Renal cortical epithelial cell (primary cell): ENCODE measurements at places on chromosomes 12 and 14.
A peak's percentile ranks its signal among the peaks of the same experiment; 100 is the strongest.

DNA sequence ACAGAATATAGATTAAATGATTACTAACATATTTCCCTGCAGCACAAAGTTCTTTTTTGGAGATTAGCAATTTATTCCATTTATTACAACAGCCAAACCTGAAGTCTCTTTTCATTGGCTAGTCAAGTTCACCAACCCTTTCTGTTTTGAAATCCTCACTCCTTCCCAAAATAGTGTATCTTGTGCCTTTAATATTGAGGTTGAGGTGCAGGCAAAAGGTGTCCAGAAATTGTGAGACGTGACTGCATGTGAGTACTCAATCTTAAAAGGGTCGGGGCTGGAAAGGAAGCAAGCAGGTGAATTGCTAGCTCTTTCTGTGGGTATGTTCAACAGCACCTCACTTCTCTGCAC lies 11.1 kb upstream of the FOXN3 start:
- no peak for DNase-seq

- DNase-seq = no peak
Observed at GRCh38 chr12:108043286-108043685, 85.8 kb upstream of the WSCD2 start.

GRCh38 chr12:7289743-7290142 lies 14.1 kb upstream of the ACSM4 start:
- DNase-seq = no peak

DNA sequence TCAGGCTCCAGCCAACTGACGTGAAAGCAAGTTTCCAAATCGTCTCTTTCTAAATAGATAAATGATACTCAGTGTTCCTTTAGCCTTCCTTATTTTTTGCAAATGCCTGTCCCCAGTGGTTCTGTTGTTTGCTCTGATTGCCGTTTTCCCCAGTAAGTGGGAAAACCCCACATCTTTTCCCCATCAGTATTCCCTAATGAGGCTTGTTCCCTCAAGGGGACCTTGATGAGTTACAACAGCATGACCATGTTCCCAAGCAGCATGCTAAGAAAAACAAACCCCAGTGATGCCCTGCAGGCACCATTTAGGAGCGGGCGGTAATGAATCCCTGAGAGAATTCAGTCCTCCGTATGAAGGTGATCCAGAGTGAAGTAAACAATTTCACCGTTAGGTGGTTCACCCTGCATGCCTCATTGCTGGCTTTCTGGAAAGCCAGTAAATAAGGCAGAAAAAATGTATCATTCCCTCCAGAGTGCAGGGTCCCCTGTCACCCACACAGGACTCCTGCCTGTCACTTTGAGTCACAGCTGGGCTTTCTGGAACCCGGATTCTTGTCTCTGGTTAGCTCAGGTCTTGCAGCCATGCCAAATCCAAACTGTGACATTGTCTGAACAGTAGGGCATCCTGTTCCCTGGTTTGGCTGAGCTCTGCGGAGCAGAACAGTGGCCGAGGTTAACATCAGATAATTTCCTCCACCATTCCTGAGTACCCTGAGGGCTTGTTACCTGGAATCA lies 222.6 kb downstream of the RGS6 start:
- peak; percentile 19 for DNase-seq

DNA sequence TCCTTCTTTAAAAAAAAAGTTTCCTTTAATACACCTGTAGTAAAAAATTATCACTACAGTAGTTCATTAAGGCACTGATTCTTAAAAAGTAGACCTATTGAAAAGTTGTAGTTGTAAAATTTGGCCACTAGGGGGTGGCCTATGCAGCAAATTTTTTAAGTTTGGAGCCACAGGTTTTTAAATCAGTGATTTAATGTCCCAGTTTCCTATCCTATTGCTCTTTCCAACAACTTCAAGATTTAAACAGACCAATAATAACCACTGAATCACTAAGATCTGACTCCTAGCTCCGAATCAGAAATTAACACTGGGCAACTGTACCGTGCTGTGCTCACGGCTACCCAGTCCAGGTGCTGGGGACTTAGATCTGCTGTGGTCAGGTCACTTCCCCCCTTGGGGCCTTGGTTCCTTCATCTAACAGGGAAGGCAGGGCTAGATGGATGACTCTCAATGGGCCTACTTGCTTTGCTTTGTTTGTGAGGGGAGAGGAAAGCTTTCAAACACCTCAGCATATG lies 279.3 kb downstream of the MED13L start:
- DNase-seq = peak; percentile 69

GRCh38 chr14:34931206-34931605 lies 51.6 kb upstream of the SRP54 start:
- peak; percentile 35 for DNase-seq

GRCh38 chr12:114166362-114166761 lies 200.2 kb upstream of the RBM19 start:
- no peak for DNase-seq

DNA sequence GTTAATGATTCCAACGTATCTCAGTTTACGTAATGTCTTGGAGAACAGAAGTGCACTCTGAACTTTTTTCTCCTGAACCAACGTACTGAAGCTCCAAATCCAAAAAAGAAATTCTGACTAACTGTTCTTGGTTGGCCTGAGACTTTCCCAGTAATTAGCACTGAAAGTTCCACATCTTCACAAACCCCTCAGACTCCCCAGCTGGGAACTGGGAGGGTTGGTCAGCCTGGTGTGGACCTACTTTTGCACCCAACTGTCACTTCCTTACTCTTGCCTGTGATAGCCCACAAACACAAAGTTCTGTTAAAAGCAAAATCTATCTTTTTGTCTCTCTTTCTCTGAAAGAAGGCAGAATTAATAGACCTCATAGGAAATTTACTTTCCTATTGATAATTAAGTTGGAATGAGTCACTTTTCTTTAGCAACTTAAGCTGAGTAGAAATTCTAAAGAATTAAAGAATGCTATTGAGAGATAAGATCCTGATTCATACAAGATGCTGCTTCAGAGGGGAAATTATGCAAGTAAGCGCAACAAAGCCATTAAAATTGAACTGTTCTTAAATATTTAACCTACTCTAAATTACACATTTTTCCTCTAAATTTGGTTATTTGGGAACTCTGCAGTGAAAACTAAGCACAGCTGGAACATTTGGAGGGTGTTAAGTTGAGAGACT lies 155.0 kb downstream of the EPS8 start:
- peak; percentile 49 for DNase-seq

- DNase-seq = no peak
Observed at GRCh38 chr12:109613649-109614455, 40.3 kb downstream of the MVK start.

DNA sequence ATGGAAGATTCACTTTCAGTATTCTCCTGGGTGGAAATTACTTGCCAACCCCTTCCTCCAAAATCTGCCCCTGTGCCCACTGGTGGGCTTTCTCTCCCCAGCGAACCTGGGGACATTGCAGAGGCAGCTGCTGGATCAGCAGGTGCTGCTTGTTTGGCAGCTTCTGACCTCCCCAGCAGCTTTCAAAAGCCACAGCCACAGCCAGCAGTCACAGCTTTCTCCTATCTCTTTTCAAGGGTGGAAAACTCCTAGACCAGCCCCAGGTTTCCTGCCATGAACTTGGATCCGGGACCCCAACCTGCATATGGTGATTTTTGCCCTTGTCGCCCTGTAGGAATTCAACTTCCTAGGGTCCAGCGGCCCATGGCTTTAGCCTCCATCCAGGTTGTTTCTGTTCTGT lies 330.8 kb downstream of the ADAMTS20 start:
- DNase-seq = no peak

DNA sequence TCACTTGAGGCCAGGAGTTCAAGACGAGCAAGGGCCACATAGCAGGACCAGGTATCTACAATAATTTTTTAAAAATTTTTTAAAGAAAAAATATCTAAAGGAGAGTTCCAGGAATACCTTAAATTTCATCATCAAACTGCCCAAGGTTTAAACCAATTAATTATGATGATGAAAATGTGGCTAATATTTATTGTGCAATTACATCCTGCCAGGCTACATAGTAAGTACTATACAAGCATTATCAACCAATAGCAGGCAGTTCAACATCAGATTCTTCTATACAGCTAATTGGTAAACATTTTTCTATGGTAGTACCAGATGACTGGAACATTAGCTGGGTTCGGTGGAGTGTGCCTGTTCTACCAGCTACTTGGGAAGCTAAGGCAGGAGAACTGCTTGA lies 24.4 kb downstream of the DENND5B start:
- DNase-seq = no peak

DNA sequence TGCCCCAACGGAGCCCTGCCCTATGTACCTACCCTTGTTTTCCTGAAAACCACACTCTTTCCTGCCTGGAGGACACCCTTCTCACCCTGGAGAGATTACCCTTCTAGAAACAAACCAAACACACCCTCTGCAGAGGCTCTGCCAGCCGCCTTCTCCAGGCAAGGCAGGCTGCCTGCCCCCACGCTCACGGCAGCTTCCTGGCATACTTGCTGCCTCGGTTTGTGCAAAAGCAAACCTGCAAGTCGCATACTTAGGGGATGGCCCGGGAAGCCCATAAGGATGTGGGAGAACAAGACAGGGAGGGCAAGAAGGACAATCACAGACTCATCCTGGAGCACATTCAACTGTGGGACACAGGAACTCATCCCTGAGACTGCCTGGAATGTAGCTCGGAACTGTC lies 154.0 kb upstream of the DIO3 start:
- no peak for DNase-seq

DNA sequence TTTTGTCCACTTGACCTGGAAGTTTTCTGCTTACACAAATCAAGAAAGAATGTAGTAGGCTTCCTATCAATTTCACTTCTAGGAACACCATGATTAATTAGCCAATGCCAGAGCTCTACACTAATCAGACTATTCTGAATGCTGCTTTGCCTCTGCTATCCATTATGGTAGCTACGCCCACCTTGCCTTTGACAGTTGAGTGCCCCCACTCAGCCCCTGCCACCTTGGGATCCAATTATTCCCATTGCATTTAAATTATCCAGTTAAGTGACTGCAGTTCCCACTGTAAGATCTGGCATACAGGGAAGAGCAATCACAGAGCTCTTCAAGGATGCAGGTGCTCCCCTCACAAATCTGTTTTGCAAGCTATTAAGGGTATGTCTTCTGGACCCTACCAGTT lies 47.5 kb downstream of the FIGNL2 start:
- no peak for DNase-seq

- DNase-seq = no peak
Observed at GRCh38 chr12:126107659-126108058, 1042.4 kb downstream of the AACS start.

DNA sequence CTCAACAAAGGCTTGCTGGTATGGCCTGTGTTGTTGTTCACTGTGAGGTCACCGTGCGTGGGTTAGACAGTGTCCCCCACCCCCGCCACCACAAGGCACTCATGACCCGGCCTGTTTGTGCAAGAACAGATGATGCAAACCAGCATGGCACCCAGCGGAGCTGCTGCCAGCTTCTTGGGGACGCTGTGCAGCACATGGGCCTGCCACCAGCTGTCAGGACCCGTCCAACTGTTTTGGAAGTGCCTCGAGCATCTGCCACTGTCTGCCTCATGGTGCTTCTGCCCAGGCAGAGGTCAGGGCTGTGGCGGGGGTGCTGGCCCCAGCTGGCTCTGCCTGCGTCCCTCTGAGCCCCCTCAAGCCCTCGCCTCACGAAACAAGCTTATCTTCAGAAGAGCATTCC lies 1.5 kb downstream of the ASB2 start:
- no peak for DNase-seq

- no peak for DNase-seq
Observed at GRCh38 chr12:6734506-6735387, 10.9 kb downstream of the COPS7A start.

GRCh38 chr12:19963972-19964371 lies 404.4 kb upstream of the PDE3A start:
- peak; percentile 3 for DNase-seq

- DNase-seq = no peak
Observed at GRCh38 chr12:111034886-111035577, 114.7 kb upstream of the MYL2 start.

GRCh38 chr14:23460960-23461359 lies 8.5 kb upstream of the NGDN start:
- no peak for DNase-seq

DNA sequence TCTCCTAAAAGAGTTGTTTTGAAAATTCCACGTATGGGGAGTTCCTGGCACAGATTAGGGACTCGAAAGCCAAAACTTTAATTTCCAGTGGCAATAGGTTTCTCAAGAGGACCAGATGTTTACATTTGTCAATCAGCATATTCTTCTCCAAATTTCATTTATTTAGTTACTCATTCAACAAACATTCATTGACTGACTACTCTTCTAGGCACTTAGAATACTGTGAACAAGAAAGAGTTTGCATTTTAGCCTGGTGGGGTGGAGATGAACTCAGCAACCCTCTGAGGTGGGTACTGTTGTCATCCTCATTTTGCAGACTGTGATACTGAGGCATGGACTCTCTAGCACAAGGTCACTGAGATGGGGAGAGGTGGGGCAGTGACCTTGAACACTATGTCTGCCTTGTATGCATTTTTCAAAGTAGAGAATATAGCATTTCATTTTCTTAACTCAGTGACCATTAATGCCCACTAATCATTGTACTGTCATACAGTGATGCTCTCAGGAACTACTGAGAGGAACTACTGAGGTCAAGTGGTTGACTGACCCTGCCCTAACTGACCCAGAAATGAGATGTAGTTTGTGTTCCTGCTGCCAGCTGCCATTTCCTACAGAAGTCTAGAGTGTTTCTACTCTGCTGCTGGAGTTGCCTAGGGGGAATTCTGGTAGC lies 2.2 kb downstream of the L3HYPDH start:
- DNase-seq = peak; percentile 55

DNA sequence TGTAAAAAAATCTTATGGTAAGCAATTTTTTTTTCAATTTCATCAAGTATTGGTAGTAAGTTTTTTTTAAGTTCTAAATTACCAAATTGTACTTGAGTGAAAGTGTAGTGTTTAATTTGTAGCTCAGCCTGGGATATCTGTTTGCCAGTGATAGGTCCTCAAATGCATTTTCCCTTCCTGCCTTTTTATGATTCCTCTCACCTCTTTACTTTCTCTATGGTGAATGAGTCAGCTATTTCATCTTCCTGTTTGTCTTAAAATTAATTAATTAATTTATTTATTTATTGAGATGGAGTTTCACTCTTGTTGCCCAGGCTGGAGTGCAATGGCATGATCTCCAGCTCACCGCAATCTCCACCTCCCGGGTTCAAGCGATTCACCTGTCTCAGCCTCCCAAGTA lies 10.6 kb downstream of the SRP54 start:
- DNase-seq = no peak

- DNase-seq = peak; percentile 17
Observed at GRCh38 chr12:97960741-97961608, 498.4 kb downstream of the RMST start.

GRCh38 chr14:72419226-72419775 lies 474.6 kb downstream of the DPF3 start:
- no peak for DNase-seq
